DMS153 (cell line): ENCODE measurements at places on chromosomes 7 and 10.

DNA sequence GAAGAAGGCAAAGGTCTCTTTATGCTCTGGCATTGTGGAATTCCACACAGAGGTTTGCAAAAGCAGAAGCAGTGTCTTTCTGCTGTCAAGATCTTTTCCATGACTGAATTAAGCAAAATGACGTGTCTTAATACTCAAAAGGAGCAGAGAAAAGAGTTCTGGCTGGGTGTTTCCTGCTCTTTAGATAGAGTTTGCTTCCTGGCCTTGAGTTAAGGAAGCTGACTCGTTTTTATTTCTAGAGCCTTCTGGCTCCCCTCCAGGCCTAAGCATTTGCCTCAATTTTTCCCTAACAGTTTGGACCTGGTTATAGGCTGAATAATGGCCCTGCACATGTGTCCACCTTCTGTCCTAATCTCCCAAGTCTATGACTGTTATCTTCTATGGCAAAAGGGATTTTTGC is 21.6 kb downstream of the TAS2R41 start:
- no peak for DNase-seq

DNA sequence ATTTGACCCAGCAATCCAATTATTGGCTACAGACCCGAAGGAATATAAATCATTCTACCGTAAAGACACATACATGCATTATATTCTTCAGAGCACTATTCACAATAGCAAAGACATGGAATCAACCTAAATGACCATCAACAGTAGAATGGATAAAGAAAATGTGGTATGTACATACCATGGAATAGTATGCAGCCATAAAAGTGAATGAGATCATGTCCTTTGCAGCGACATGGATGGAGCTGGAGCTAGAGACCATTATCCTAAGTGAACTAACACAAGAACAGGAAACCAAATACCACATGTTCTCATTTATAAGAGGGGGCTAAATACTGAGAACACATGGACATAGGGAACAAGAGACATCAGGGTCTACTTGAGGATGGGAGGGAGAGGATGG is 44.0 kb downstream of the LMBR1 start:
- no peak for DNase-seq

- no peak for DNase-seq
Measured at GRCh38 chr7:31890198-31890597, 180.0 kb downstream of the PDE1C start.

DNA sequence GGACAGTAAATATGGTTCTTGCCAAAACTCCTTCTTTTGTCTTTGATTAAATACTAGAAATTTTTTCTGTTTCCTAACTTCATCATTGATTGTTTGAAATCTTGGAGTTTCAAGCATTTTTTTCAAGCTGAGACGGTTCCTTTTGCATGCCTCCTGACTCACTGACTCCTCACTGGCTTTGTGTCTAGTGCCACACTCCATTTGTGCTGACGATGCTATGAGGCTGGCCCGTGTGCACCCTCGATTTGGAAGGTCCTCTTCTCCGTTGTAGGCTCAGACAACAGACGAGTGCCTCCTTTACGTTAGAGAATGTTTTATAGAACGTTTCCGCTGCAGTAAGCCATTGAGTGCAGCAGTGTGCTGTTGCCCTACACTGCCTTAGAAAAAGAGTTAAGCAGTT is 10.8 kb upstream of the CSGALNACT2 start:
- no peak for DNase-seq

GRCh38 chr7:155732286-155732685 is 80.0 kb downstream of the SHH start:
- DNase-seq: no peak

DNA sequence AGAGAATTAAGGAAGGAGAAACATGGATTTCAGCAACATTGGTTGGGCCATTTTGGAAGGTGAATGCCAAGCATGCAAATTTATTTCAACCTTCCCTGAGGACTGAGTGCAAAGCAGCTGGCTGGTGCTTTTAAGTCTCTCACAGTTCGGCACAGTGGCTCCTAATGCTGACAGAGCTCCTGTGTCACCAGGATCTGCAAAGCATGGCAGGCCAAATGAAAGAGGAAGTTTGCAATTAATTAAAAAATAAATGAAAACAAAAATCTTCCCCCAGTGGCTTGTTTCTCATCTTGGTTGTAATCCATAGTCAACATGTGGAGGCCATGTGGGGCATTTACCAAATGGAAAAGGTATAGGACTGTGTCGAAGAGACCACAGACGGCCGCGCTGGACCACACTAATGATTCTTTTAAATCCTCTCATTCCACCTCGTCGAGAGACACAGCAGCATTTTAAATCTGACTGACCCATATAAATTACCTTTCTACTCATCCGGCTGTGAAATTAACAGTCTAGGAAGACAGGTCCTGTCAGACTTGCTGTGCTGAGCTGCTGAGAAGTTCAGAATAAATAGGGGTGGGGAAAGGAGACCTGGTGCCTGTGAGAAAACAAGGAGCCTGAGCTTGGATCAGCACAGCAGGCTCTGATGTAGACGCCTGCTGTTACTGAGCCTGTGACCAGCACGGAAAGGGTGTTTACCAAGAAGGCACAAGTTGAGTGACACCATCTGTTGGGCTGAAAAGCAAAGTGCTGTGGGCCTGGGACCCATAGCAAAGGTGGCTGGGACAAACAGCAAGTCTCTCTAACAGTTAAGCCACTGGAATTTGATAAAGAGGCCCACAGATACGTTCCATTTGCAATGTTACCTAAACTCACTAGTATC is 136.0 kb upstream of the COL1A2 start:
- no peak for DNase-seq
